Esophagus squamous epithelium (tissue), 5 donors: ENCODE measurements at places on chromosomes 4 and X. TPM values are rescaled to one million over a fixed set of nuclear protein-coding genes. Genes with fewer than 3 reads are reported as not detected.

DNA sequence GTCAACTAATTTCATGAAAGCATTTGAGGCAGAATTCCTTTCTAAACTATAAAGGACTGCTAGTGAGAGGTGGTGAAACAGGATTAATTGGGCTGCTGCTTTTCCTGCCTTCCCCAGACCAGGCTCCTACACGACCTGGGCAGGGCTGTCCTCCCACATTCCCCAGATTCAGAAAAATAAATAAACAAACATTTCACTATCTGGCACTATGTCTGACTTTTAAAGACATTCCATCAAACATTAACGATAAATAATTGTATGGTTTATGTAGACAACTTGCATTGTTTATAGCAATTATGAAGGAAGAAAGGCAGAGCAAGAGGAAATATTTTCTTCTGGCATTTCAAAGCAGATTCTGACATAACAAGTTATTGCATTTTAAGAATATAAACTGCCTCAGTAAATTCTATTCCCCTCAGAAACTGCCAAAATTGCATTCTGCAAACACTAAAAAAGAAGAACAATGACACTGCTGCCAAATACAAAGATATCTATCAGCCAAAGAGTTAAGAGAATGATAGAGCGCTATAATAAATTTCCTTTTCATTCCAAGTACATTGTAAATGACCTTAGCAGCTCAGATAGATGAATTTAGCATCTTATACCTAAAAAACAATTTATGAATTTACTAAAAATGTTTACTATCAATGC is 214.7 kb upstream of the INTU start:
- DNase-seq = no peak

DNA sequence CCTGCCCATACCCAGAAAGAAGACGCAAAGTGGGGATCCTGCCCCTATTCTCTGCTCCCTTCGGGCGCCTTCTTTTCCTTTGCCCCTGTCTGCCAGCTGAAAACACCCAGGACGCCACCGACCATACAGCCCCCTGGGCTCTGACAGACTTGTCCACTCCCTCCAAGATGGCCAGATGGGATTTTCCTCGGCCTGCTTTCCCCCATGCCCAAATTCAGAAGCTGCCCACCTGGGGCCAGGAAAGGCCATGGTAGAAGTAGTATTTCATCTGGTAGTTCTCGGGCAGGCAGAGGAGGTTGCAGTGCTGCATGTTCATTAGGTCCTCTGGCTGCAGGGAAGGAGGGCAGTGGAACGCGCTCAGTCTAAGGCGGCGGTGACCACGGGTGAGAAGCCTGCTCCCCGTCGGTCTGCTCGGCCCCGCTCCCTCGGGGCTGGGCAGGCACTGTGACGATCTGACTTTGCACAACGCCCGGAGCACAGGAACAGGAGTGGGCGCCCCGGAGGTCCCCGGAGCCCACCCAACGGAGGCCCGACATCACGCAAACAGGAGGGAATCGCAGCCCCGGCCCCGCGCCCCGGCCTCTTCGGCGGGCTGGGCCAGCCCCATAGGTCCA is 582 bp downstream of the NAA10 start:
- DNase-seq = no peak

The ADGRL3 gene
- 0.19 TPM for total RNA-seq

- DNase-seq = no peak
These were observed 350.9 kb downstream of the RPA4 start for GRCh38 chrX:97234471-97235081.

The DRP2 gene
- not detected for total RNA-seq

The LRAT gene
- total RNA-seq = not detected

GRCh38 chrX:137278825-137279224 is 245.0 kb upstream of the GPR101 start:
- no peak for DNase-seq

GRCh38 chr4:176436293-176436973 is 116.7 kb downstream of the SPCS3 start:
- no peak for DNase-seq

- no peak for DNase-seq
These were observed 325.4 kb upstream of the MAGEB2 start for GRCh38 chrX:29890004-29890403.

DNA sequence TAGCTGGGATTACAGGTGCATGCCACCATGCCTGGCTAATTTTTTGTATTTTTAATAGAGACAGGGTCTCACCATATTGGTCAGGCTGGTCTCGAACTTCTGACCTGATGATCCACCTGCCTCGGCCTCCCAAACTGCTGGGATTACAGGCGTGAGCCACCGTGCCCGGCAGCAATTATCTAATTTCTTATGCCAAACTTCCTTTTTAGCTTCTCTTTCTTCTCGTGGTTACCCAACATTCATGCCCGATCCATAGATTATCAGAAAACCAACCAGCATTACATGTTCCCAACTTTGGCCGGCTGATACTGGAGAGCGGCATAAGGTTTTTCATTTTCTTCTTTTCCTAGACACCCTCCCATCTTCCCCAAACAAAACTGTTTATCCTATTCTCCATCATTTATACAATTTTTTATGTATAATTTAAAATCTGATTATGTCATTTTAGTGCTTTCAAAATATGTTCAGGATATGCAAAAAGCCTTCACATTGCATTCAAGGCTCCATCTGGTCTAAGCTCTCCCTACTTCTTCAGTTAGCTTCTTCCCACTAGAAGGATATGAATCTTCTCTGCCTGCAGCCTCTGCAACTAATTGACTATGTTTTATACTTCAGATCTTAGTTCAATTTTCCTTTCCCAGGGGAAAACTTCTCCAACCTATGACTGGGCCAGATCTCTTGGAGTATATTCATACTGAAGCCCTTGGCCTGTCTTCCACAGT is 8.7 kb downstream of the SLC7A11 start:
- no peak for DNase-seq

- no peak for DNase-seq
These were observed 62.3 kb downstream of the FAM193A start for GRCh38 chr4:2598511-2599303.

The DGKK gene
- total RNA-seq = not detected

The TMEM187 gene
- 4.0 TPM for total RNA-seq

The MGARP gene
- not detected for total RNA-seq

The INPP4B gene
- 49.7 TPM for total RNA-seq

DNA sequence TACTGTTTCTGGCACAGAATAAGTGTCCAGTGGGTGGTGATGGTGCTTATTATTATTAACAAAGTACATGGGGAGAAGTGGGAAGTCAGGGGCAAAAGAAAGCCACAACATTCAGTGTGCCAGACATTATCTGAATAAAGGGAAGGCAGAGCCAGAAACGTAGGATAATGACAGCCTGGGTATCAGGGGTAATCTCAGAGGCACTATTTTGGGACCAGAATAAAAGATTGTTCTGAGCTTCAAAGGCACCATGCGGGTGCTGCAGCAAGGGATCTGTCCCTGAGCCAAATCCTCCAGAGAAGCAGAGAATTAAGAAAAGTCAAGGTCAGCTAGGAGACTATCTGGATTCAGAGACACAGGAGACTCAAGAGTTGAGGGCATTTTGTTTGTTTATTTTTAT is 328.8 kb upstream of the GATB start:
- no peak for DNase-seq

The SYN1 gene
- total RNA-seq = not detected

- DNase-seq = no peak
These were observed 6.0 kb downstream of the AP1S2 start for GRCh38 chrX:15848576-15848975.

The FGFRL1 gene
- total RNA-seq = 3.9 TPM

GRCh38 chr4:141022111-141022695 is 111.1 kb downstream of the RNF150 start:
- DNase-seq = no peak

DNA sequence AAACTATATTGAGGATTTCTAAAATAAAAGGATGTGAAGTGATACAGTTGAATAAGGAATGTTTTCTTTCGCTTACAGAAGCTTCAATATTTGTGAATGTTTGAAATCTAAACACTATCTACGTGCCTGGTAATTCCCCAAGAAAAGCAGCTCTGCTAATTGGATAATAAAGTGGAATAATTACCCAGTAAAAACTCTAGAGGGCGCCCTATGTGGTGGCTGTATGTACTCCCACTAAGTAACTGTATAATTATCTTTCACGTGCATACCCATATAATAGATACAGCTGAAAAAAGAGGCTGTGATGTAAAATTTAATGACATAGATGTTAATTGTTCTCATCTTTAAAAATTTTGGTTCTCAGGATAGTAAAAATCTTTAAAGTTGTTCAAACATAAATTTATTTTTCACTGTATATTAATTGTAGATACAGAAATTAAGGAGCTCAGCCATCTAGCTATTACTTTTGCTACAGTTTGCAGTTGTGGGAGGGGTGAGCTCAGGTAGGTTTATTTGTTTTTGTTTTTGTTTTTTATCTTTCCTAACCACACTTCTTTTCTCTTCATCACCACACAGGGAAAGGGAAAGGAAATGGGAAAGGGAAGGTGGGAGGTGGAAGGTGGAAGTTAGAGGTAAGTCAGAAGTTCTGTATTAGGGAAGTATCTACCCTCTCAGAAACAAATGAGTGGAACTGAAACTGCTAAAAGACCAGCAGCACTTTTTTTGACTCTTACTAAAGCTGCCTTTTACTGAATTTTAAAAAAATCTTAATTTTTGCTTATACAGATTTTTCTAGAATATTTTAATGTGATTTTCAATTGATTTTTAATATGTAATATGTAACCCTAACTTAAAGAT is 151.7 kb upstream of the RPS6KA6 start:
- no peak for DNase-seq

The MAGED4 gene
- total RNA-seq = 1.1 TPM

DNA sequence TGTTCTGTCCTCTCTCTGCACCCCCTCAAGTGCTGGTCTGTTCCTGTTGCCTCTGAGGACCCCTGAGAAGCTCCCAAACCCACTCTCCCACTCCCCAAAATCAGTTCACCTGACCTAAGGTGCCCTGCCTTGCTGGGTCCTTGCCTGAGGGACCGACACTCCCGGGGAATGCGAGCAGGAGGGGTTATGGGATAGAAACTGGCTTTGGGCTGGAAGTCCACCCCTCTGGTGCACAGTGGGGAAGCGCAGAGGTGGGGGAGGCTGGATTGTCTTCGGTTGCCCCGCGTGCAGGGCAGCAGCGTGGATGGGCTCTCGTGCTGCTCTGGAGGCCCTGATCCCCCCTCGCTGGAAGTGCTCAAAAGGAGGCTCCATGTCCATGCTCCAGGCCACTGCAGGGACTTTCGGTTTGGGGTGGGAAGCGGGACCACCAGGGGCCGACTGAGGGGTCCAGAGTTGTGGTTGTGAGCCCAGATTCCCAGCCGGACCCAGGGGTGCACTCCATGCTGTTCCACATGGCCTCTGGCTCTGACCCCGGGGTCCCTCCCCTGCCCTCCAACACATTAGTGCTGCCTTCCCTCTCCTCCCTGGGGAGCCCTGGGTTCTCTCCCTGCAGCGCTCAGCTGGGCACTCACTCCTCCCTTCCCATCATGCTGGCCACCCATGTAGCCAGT is 7.6 kb downstream of the SORCS2 start:
- DNase-seq = no peak

DNA sequence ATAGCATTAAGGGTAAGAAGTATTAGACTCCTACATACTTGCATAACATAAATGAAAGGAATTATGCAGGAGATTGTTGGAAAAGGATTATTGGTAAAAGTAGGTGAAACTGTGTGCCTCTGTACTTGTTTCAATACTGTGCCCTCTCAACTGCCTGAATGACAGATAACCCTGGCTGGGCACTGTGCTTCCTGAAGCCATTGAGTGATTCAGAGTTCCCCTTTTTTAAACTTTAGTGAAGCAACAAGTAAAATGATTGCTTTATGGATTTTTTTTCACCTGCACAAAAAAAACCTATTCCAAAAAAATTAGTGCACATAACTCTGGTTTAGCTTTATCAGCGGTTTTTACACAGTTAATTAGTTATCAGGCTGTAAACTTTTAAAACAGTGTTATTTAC is 204.8 kb downstream of the TRAM1L1 start:
- DNase-seq = no peak

The BANK1 gene
- 0.44 TPM for total RNA-seq

The ADH1A gene
- not detected for total RNA-seq

The AMMECR1 gene
- total RNA-seq = 14.7 TPM

DNA sequence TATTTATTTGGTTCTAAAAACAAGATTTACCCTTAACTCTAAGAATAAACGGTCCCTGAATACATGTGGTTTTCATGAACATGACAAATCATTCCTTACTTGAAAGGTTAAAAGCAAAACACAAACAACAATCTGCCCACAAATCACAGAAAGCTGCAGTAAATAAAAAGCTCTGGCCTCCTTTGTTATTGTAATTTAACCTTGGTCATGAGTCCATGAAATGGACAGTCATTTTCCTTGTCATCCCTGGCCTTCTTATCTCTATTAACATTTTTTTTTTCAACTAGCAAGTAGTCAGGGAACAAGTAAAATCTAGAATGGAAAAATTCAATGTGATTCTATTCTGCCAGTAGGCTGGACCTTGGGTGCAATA is 92.7 kb downstream of the SCD5 start:
- no peak for DNase-seq

DNA sequence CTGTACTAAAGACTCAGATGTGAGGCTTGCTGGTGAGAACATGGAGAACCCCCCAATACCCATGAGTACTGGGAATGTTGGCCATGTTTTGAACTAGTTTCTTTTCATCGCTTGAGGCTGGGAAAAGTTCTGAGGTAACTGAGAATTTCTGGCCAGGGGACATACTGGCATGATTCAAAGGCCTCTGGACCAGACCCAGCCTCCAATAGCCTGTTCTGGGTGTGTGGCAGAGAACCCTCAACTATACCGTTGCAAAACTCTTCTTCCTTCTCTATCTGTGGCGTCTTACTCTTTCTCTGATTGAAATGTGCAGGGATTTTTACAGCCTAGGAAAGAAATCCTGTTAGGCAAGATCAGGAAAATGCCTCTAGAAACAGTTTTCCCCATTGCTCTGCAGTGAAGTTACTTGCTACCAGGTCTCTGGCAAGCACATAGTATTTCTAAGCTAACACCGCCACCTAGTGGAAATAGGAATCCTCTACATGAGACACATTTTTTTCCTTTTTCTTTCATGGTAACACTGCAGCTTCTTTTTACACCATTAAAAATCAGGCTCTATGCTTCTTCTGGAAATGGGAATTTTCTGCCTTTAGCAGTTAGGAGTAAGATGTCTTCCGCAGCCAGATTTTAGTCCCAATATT is 170.7 kb upstream of the ZCCHC13 start:
- no peak for DNase-seq

GRCh38 chrX:131802836-131803626 is 220.1 kb upstream of the STK26 start:
- DNase-seq = peak; percentile 18

The CXCL8 gene
- total RNA-seq = 0.76 TPM

GRCh38 chr4:126051689-126052424 is 737.1 kb downstream of the FAT4 start:
- DNase-seq = no peak

- DNase-seq = no peak
These were observed 6.9 kb upstream of the HDAC6 start for GRCh38 chrX:48794911-48795515.

GRCh38 chrX:45795546-45795945 is 594.9 kb upstream of the DIPK2B start:
- no peak for DNase-seq

- no peak for DNase-seq
These were observed 13.3 kb downstream of the CLDN2 start for GRCh38 chrX:106933538-106933961.
